Activated CD8-positive, alpha-beta T cell treated with anti-CD3 and anti-CD28 coated beads for 36 hours (primary cell): ENCODE measurements at places on chromosomes 3 and 15. TPM values are rescaled to one million over a fixed set of nuclear protein-coding genes. Genes with fewer than 3 reads are reported as not detected.

Gene CPN2
- not detected for total RNA-seq

Gene CFAP100
- not detected for total RNA-seq

Gene IL17RE
- total RNA-seq = 1.7 TPM

Gene SAXO2
- total RNA-seq = 2.8 TPM

Gene CLRN1
- not detected for total RNA-seq

Gene ARGFX
- total RNA-seq = not detected

Gene FAM107A
- not detected for total RNA-seq

Gene IGSF11
- not detected for total RNA-seq

Gene CNTN3
- not detected for total RNA-seq

Gene UROC1
- not detected for total RNA-seq

Gene RBP2
- not detected for total RNA-seq

Gene KNG1
- not detected for total RNA-seq

Gene ADAMTS17
- 0.60 TPM for total RNA-seq

Gene C3orf85
- not detected for total RNA-seq

Gene REC114
- not detected for total RNA-seq

Gene TMEM40
- total RNA-seq = not detected

Gene TJP1
- not detected for total RNA-seq

Gene CHD2
- 124 TPM for total RNA-seq

Gene GLDN
- not detected for total RNA-seq

Gene SH2D7
- not detected for total RNA-seq

Gene ZSCAN2
- total RNA-seq = 6.6 TPM

Gene ZNF501
- total RNA-seq = 2.7 TPM

Gene SCN11A
- not detected for total RNA-seq

Gene CCK
- total RNA-seq = not detected

Gene BCL2A1
- total RNA-seq = 47.9 TPM

Gene GOLGA8J
- total RNA-seq = 0.38 TPM

Gene TRIM71
- 0.22 TPM for total RNA-seq

Gene PYGO1
- total RNA-seq = not detected

Gene CHST2
- 6.9 TPM for total RNA-seq

Gene PLCL2
- total RNA-seq = 19.7 TPM

Gene FOXB1
- total RNA-seq = 0.13 TPM

Gene CIDEC
- not detected for total RNA-seq
